ENCODE measurements at places on chromosomes 6 and 20. TPM values are rescaled to one million over a fixed set of nuclear protein-coding genes. Genes with fewer than 3 reads are reported as not detected.

TRIM40 gene
- 0.11 TPM for total RNA-seq

TSBP1 gene
- not detected for total RNA-seq

C6orf15 gene
- not detected for total RNA-seq

SRMS gene
- total RNA-seq = not detected

CALHM6 gene
- total RNA-seq = 6.0 TPM

DNA sequence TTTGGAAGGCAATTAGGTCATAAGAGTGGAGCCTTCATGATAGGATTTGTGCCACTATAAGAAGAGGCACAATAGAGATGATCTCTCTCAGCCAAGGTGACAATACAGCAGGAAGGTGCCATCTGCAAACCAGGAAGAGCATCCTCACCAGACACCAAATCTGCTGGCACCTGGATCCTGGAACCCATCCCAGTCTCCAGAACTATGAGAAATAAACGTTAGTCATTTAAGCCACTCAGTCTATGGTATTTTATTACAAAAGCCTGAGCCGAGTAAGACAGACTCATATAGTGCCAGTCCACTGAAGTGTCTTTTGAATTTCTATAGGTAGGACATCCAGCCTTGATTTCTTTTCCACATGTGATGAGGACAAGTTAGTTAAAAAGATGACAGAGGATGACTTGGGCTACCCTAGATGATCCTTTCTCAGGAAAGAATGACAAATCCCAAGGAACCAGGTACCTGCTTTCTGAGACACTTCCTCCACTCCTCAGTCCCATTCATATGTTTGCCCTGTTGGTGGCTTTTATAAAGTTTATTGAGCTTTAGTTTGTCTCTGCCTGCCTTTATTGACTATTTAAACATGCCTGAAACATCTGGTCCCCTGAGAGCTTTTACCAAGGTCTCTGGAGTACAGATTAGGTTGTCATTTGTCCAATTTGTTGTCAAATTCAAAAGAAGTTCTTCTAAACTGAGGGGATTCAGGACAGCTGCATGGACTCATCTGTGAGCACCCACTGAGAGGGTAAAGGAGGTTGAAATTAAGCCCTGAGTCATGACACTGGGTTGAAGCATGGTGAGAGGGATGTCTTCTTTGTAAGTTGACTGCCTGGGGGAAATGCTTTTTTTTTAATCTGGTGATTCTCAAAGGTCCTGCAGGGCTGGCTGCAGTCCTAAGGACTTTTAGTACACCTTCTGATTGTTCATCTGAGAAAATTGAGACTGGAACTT lies 165.0 kb upstream of the PLCB4 start:
- H3K27ac ChIP-seq = no peak overlapping the region
- no peaks in the 10 kb centered on the region for H3K27me3 ChIP-seq
- DNase-seq = no peak
- no peaks in the 10 kb centered on the region for H3K36me3 ChIP-seq
- no peak overlapping the region for H3K4me3 ChIP-seq

DNA sequence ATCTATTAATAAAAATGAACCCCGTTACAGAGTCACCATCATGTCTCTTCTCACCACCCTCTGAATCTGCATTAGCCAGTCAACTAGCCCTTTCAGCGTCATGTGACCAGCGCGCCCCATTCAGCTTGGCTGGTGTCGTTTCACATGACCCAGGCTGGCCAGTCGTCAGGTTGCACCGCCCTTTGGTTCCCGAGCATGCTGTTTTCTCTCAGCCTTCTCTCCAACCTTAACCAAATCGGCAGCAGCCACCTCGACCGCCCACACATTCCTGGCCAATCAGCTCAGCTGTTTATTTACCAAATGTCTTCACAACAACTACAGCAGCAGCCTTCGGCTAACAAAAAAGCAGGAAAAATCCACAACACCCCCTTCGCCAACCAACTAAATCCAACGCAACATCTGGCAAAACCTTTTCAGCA lies 5.6 kb downstream of the SRSF3 start:
- peak; percentile 37 for DNase-seq
- H3K4me3 ChIP-seq = no peak overlapping the region
- peak overlapping the region; percentile 6 for H3K27ac ChIP-seq
- peaks cover 39% of the 10 kb centered on the region for H3K4me1 ChIP-seq
- H3K36me3 ChIP-seq = no peaks in the 10 kb centered on the region
- H3K27me3 ChIP-seq = no peaks in the 10 kb centered on the region

GRCh38 chr6:161342039-161342438 lies 68.2 kb upstream of the AGPAT4 start:
- DNase-seq = no peak
- H3K36me3 ChIP-seq = no peaks in the 10 kb centered on the region
- H3K27ac ChIP-seq = no peak overlapping the region
- H3K4me1 ChIP-seq = no peaks in the 10 kb centered on the region
- no peaks in the 10 kb centered on the region for H3K27me3 ChIP-seq
- H3K4me3 ChIP-seq = no peak overlapping the region

DNA sequence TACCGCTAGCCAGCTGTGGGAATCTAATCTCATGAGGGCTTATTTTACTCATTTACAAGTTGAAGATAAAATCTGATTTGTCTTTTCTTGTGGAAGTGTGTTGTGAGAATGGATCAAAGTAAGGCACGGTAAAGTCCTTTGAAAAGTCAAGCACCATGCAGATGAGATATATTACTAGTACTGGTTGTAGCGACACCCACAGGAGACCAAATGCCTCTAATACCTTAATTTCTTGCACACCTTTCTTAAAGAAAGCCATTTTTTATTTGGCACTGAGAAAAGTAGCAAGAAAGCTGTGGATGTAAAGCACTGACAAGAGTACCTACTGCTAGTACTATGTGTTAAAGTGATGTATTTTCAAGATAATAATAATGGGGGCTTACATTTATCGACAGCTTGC lies 191.0 kb upstream of the MMS22L start:
- no peak overlapping the region for H3K27ac ChIP-seq
- H3K4me3 ChIP-seq = no peak overlapping the region
- no peaks in the 10 kb centered on the region for H3K36me3 ChIP-seq

- H3K27ac ChIP-seq = no peak overlapping the region
- H3K27me3 ChIP-seq = no peaks in the 10 kb centered on the region
- no peaks in the 10 kb centered on the region for H3K4me1 ChIP-seq
- no peak for DNase-seq
Measured at GRCh38 chr20:58286729-58287128, 22.8 kb upstream of the RAB22A start.

DNA sequence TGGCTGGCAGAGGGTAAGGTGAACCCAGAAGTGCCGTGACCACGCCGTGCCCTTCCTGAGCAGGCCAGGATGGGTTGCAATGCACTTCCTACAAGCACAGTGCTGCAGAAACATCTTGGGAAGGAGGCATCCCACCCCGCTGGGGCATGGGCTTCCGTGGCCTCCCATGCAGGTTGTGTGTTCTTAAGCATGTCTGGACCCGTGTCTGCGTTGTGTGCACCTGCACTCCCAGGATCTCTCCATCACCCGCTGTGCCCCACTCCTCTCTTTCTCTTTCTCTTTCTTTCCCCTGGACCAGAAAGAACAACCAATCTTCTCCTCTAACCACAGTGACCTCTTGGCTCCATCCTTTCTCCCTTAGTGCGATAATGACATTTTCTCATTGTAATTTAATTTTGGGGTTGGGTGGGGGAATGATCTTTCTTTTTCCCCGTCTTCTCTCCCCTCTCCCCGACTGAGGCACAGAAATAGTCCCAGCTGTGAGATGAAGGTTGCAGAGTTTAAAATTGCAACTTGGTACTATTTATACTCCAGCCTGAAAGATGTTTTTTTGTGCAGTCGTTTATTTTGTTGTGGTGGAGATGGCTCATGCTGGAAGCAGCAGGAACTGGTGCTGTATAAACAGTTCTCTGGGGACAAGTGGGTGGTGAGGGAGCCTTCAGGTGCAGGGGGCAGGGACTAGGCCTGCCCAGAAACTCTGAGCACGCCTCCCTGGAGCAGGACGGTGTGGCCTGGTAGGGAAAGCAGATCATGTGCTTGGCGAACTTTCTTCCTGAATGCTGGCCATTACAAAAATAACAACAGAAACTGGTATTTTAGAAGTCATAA lies 20.5 kb downstream of the BCAS4 start:
- no peak for DNase-seq
- H3K36me3 ChIP-seq = no peaks in the 10 kb centered on the region
- H3K27ac ChIP-seq = no peak overlapping the region
- no peaks in the 10 kb centered on the region for H3K27me3 ChIP-seq
- H3K4me3 ChIP-seq = no peak overlapping the region
- no peaks in the 10 kb centered on the region for H3K4me1 ChIP-seq

DNA sequence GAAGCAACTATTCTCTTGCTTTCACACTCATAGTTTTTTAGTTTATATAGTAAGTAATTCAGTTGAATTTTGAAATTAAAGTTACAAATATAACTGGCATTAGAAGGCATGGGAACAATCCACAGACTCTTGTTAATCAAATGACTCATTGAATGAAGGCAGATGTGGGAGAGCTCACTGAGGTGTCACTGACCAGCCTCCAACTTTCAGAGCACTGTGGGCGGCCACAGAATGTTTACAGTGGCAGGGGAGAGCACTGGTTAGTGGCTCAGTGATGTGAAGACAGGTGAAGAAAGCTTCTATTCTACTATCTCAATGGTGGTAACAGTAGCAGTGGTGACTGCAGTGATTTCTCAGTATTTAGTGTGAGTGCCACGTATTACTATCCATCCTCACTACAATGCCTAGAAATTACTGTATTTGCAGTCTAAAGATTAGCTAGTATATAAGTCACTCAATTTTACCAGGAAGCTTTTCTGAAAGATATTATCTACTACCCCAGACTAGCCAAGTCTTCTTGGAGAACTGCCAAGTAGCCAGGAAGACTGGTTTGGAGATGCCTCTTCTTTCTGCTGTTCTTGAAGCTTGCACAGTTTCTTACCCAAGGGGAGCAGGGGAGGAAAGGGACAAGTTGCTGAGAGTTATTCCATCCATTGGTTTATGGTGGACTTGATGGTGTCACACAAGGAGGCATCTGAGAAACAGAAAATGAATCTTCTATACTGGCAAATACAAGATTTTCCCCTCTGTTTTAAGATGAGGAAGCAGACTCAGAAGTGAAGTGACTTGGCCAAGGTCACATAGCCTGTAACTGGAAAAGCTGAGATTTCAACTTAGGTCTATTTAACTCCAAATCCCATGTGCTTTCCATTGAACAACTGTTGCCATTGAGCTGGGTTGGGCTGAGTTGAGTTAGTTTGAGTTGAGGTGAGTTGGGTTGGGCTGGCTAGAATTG lies 231.2 kb downstream of the ANKRD60 start:
- no peaks in the 10 kb centered on the region for H3K27me3 ChIP-seq
- no peaks in the 10 kb centered on the region for H3K36me3 ChIP-seq
- no peak overlapping the region for H3K4me3 ChIP-seq
- no peak for DNase-seq
- no peak overlapping the region for H3K27ac ChIP-seq
